ENCODE measurements at places on chromosomes 12 and 14.

DNA sequence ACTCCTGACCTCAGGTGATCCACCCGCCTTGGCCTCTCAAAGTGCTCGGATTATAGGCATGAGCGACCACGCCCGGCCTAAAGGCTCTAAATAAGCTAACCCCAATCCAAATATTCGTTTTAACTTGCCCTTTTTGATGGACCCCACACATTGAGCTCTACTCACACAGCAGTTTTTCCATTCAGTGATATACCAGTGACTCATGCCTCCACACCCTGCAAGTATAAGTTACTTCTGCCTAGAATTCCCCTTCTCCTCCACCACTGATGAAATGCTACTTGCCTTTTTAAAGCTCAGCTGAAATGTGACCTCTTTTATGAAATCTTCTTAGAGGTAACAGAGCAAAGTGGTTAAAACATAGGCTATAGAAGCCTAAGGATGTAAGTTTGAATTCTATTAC is 68.8 kb downstream of the EXOC5 start:
- DNase-seq = peak; percentile 73

- DNase-seq = no peak
These were observed 162.4 kb upstream of the TMEM260 start for GRCh38 chr14:56417173-56417572.

- no peak for DNase-seq
These were observed 1.4 kb upstream of the CNOT2 start for GRCh38 chr12:70241845-70242244.

GRCh38 chr12:92513231-92513730 is 189.5 kb upstream of the PLEKHG7 start:
- DNase-seq = peak; percentile 30

GRCh38 chr14:69615121-69615495 is 3.7 kb downstream of the SUSD6 start:
- no peak for DNase-seq

DNA sequence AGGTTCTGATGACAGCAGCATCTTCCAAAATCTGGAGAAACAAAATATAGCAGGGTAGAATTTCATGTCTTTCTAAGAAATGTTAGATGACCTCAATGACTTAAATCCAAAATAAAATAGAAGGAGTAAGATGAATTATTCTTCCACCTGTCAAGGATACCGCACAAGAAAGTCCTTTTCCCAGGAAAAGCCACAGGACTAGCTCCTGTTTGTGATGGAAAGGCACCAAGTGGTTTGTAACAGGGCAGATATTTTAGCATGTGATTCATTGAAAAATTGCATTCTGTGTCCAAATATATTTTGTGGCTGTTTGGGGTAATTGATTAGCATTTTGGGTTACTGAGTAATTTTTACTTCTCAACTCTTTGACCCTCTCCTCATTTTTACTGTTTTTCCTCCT is 2.7 kb downstream of the CD163L1 start:
- DNase-seq = no peak
